Caudate nucleus (tissue), 63 donors: ENCODE measurements at places on chromosomes 4 and X.

DNA sequence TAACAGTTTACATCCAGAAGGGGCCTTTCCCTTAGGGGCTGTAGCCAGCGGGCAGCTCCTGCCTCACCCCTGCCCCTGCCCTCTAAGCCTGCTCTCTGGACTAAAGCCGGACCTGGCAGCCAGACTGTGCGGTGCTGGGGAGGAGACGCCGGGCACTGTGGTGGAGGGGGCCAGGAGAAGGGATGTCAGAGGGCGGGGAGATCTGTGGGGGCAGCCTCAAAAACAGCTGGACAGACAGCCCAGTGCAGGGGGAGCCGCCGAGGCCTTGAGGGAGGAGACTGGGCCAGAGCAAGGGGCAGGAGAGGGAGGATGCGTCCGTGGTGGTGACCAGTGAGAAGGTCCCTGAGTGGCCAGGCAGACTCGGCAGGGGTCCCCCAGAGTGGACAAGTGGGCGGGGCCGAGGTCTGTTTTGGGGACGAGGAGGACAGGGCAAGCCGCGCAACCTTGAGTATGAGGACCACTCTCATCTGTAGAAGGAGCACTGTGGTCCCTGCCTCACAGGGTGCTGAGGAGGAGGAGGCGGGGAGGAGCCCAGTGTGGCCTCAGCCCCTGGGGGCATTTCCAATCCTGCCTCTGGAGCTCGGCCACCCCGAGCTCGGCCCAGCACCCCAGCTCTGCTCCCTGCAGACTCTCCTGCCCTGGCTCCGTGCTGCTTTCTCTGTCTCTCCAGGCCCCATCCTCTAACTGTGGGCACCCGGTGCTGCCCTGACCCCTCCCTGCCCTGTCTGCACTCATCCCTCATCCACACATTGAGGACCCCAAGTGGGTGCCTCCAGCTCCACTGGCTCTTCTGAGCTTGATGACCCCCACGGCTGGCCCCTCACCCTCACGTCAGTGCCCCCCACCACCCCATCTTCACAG lies 59.2 kb upstream of the NKX1-1 start:
- no peak for DNase-seq

- DNase-seq = no peak
Measured at GRCh38 chrX:39665830-39666518, 431.8 kb downstream of the BCOR start.

- DNase-seq = no peak
Measured at GRCh38 chr4:151408380-151408629, 671 bp upstream of the FHIP1A start.

- DNase-seq = no peak
Measured at GRCh38 chr4:55483315-55483714, 63.4 kb downstream of the CLOCK start.

DNA sequence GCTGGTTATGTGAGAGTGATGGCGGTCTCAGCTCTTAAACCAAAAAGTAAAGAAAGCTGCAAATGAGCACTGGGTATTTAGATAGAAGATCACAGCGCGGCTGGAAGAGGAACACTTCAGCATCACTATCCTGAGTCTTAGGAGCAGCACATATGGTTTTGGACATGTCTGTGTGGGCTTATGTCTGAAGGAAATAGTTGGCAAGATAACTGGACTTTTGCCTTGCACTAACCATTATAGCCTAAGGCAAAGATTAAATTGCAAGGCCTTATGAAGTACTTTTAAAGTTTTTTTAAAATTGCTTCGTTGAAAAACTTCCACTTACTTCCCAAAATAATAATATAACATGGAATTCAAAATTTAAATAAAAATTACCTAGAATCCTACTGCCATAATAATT lies 4.6 kb upstream of the RAB9A start:
- no peak for DNase-seq

DNA sequence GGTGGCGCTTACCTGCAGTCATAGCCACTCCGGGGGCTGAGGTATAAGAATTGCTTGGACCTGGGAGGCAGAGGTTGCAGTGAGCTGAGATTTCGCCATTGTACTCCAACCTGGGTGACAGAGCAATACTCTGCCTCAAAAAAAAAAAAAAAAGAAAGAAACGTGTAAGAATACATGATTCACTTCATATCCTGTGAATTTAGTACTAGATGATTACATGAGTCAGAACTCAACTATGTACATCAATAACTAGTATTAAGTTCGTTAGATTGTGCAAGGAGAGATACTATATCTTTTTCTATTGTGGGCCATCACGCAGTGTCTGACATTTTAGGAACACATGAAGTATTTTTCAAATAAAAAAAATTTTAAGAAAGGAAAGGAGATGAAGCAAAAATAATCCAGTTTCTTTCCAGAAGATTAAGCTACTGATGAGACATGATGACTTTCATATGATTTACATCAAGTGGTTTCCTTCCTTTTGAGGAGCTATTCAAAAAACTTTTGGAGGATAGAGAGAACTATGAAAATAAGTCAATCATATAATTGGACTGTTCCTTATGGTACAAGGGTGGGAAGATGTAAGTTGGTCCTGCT lies 64.7 kb upstream of the EXOC1L start:
- no peak for DNase-seq

DNA sequence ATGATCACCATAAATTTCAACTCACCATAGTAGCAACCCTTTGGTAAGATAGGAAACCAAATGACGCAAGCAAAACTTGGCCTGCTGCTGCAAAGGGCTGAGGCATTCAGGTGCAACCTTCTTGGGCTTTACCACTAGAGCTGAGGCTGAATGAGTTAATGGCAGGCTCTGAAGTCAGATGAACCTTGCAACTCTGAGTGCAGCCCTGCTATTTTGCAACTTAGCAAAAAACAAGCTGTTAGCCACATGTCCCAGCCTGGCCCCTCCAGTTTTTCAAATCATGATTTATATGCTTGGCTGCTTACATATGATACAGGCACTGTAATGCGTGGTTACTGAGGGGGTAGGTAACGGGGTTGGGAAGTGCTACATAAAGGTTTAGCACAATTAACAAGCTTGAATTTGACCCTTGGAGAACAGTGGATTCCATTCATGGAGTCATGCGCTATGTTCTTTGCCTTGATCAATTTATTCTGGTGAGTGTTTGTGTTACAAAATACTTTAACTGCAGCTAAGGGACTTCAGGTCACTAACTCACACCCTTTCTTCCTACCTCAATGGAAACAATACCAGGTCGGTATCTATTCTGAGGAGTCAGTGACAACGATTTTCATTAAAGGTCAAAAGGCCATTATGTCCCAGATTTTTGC lies 80.5 kb upstream of the PPARGC1A start:
- DNase-seq = no peak
